ENCODE measurements at places on chromosomes 6 and 20.

DNA sequence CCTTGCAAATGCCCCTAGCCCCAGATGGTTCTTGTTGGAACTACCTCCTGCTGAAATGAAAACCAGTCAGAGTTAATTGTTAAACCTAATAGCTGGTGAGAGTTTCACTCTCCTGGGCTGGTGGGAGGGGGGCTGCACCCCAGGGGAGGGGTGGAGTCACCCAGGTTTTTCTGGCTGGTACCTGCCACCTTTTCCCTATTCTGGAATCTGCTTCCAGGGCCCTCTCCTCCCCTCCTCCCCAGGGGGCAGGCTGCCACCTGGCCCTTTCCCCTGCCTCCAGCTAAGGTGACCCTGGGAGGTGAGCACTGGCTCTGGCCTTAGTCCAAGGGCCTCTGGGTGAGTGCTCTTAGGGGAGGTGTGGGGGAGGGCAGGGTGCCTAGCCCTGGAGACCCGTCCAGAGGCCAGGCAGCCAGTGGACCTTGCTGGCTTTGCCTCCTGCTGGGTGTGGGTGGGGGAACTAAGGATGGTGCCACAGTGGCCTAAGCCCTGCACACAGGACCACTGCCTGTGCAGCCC is 48.8 kb upstream of the EPB41L1 start:
- no peak for DNase-seq

DNA sequence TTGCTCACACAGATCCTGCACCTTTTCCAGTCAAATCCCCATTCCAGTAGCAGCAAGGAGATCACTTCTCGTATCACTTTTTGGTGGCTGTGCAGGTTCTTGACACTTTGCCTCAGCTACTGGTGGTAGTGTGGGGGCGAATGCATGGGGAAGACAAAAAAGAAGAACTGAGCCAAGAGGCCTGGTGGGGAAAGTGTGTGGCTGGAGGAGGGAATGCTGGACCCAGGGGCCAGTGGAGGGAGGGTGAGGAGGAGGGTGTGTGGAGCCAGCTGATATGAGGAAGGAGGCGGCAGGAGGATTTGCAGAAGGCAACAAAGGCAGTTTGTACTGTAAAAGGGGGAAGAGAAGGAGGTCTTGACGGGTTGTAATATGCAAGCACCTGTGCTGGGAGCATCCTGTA is 15.7 kb upstream of the HLA-C start:
- DNase-seq, result no peak

DNA sequence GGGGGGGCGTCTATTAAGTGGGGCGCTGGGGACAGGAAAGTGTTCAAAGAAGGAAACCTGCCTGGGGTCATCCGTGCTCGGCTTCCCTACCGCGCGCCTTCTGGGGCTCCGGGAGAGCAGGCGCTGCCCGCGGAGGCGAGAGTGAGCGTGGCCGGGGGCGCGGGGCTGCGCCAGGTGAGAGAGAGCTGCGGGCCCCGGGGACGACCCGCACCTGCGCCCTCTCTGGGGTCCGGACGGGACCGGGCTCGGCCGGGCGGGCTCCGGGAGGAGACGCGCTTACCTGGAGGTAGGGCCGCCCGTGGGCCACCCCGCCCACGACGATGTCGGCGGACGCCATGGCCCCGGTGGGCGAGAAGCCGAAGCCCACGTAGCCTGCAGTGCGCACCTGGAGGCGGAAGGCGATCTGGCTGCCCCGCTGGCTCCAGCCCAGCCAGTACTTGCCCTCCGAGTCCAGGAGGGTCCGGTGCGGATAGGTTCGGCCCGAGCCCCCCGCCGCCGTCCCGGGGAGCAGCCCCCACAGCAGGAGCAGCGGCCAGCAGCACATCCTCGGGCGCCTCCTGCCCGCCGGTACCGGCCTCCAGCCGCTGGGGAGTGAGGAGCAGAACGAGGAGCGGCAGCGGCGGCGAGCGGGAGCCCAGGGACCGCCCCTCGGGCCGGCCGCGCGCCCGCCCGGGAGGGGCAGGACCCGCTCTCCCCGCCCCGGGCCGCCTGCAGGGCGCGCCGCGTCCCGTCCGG is at the start of gene MOXD1:
TSS of gene MOXD1 (minus strand) at position 593 of the 735 bp plus-strand sequence. CDS start at position 544, 49 bp downstream.
- DNase-seq, result no peak

GRCh38 chr20:59932616-59933295 is 681 bp downstream of the SYCP2 start:
- DNase-seq, result no peak

GRCh38 chr6:15166121-15166520 is 79.7 kb upstream of the JARID2 start:
- DNase-seq, result no peak
